Iris pigment epithelial cell (primary cell): ENCODE measurements at places on chromosomes 13 and 19.

DNA sequence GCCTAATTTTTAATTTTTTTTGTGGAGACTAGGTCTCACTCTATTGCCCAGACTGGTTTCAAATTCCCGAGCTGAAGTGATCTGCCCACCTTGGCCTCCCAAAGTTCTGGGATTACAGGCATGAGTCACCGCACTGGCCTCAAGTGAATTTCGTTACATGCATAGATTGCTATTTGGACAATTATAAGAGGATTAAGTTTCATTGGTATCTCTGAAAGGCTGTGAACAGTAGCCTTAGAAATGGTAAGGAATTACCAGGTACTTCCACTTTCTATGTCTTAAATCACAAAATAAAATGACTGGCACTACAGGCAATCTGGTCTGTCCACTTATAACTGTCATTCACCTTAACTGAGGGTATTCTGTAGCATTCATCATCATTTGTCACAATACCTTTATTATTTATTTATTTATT is 2.9 kb upstream of the CCDC9 start:
- DNase-seq: peak; percentile 89

DNA sequence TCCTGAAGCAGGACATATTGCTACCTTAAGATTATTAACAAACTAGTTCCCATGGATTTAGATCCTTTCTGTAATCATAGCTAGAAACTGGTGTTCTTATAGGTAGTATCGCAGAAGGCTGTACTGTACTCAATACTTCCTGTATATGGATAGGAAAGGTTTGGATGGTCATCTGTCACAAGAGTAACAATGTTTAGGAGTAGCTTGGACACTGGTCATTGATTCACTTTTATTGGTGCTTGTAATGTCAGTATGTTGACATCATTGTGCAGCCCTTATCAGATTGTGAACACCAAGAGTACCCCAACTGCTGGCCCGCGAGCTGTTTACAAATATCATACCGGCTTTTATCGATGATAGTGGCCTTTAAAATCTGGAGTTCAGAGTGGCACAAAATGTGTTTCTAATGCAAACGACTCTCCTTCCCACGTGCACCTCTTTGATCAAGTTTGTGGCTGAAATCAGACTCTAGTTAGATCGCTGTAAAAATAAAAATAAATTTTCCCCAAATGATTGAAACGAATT is 605 bp upstream of the CDK8 start:
- DNase-seq: no peak

DNA sequence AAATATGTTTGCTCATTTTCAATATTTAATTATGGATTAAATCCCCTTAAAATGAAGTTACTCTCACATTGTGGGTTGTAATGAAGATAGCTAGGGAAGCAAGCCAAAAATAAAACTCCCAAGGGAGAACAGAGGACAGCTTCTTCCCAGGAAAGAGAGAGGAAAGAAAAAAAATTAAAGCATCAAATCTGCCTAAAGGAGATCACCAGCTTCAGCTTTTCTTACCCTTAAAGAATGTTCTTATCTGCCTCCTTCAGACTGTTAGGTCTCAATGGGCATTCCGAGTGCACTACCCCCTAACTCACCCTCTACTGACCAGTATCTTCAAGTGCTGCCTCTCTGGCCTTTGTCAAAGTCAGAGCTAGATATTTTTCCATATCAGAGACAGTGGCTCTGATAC is 55.2 kb downstream of the XPO4 start:
- DNase-seq: no peak

DNA sequence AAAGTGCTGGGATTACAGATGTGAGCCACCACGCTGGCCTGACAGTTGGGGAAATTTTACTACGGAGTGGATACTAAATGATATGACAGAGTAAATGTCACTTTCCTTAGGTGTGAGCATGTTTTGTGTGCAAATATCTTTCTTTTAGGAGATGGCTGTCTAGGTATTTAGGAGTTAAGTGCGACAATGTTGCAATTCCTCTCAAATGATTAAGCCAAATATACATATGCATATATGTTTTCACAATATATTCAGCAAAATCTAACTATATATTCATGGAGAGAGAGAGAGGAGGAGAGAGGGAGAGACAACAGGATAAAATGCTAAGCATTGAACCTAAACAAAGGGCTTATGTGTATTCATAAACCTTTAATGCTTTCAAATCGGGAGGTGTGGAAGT is 5.4 kb upstream of the SERTAD3 start:
- no peak for DNase-seq

GRCh38 chr13:32107973-32108372 is 76.4 kb downstream of the FRY start:
- no peak for DNase-seq

- peak; percentile 97 for DNase-seq
These were observed 9.3 kb upstream of the SYT5 start for GRCh38 chr19:55189403-55189835.

GRCh38 chr13:69264362-69265334 is 843.0 kb upstream of the ATXN8OS start:
- no peak for DNase-seq

DNA sequence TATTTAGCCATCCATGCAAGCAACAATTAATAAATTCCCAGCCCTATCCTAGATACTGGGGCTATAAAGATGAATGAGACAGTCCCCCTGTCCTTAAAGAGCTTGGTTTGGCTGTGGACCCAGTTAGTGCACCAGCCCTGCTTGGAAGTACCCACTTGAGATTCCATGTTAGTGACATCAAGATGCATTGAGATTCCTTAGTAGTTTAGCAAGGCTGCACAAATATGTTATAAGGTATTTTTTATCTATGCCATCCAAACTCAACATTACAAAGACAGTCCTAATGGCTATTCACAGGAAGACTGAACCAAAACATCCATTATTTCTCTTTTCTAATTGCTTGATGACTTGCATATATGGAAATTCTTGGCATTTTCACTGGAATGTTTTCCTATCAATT is 48.8 kb upstream of the RAP2A start:
- no peak for DNase-seq

GRCh38 chr13:66546534-66547379 is 683.4 kb downstream of the PCDH9 start:
- peak; percentile 71 for DNase-seq
